ENCODE measurements at places on chromosomes 4 and X.
A peak's percentile ranks its signal among the peaks of the same experiment; 100 is the strongest.

- peak; percentile 3 for DNase-seq
Observed at GRCh38 chrX:47992095-47992380, 11.8 kb downstream of the ZNF182 start.

GRCh38 chr4:70651864-70652506 lies 14.3 kb downstream of the JCHAIN start:
- peak; percentile 55 for DNase-seq

GRCh38 chr4:95507147-95507546 lies 41.6 kb downstream of the UNC5C start:
- DNase-seq = peak; percentile 40

GRCh38 chrX:151688695-151689094 lies 6.6 kb upstream of the PRRG3 start:
- no peak for DNase-seq

GRCh38 chrX:48498374-48498809 lies 10.4 kb upstream of the PORCN start:
- peak; percentile 35 for DNase-seq

- DNase-seq = no peak
Observed at GRCh38 chrX:153585827-153586226, 13.1 kb downstream of the CCNQ start.

DNA sequence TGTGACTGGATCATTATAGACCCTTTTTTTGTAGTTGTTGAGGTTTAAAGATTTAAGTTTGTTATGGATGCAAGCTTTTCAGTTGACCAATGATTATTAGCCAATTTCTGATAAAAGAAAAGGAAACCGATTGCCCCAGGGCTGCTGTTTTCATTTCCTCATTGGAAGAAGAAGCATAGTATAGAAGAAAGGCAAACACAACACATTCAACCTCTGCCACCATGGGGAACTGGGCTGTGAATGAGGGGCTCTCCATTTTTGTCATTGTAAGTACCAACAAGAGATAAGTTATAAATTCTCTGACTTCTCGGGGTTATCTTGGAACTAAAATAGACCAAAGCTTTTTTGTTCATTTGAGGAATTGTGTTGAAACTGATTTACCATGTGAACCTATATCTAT lies at the start of gene CYBB:
Gene CYBB (plus strand): TSS at position 203 of the 400 bp plus-strand sequence. CDS start 19 bp downstream, at position 222.
- DNase-seq = no peak

GRCh38 chr4:99436462-99436861 lies 1.3 kb upstream of the ADH7 start:
- DNase-seq = no peak

DNA sequence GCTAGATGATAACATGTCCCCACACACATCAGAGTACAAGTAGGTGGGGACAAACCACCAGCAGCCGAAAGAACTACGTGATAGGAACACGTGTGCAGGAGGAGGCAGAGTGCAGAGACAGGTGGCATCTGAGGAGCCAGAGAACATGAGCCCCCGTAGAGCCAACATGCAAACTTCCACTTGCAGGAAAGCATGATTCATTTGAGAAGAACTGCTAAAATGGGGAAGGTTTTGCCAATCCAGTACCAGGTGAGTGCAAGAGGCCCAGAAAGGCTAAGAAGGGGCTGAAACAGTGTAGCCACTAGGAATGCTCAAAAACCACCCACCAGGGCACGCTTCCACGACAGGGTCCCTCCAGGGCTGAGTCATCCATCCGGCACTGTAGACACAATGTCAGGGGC lies 149.8 kb upstream of the TENM3 start:
- no peak for DNase-seq

GRCh38 chr4:164888096-164888715 lies 11.2 kb downstream of the APELA start:
- no peak for DNase-seq

- DNase-seq = no peak
Observed at GRCh38 chr4:77232653-77233052, 75.6 kb downstream of the CCNG2 start.

- no peak for DNase-seq
Observed at GRCh38 chrX:143455046-143455445, 62.2 kb downstream of the SPANXN3 start.

DNA sequence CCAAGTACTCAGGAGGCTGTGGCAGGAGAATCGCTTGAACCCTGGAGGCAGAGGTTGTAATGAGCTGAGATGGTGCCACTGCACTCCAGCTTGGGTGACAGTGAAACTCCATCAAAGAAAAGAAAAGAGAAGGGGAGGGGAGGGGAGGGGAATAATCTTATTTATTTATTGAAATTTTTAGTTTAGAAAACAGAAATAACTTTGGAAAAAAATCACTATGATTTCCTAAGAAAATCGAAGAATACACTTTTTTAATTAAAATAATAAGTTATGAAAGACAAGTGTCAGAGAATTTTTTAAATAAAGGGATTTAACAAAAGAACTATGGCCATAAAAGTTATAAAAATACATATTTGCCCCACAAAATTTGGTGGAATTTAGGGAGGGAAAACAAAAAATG lies 836.9 kb upstream of the HS3ST1 start:
- DNase-seq = no peak

DNA sequence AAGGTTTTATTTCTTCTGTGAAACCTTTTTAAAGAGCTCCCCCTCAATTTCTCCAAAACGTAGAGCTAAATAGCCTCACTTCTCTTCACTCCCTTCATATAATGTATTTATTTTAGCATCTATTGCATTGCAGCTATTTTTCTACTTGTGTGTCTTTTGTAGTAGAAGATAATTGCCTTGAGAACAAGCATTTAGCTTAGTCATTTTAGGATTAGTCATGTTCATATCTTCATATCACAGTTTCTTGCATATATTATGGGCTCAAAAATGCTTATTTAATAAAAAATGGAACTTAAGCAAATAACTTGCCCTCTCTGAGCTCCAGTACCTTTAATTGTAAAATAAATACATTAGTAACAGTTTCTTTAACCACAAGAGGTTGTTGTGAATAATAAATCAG lies 72.1 kb upstream of the SPANXC start:
- peak; percentile 33 for DNase-seq

DNA sequence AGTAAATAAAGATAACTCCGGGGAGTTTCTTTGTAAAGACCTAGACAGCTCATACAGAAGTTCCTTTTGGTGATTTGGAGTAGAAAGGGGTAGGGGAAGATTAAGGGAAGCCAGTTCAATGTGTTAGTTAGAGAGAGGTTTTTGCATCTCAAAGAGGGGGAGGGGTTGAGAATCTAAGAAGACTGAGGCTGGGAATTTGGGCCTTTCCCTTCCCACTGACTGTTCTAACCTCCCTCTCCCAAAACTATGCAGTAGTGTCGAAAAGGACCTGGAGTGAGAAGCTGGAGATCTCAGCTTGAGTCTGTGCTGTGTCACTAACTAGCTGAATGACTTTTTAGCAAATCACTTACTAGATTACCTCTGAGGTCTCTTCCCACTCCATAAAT lies 55.7 kb upstream of the CCDC160 start:
- no peak for DNase-seq

DNA sequence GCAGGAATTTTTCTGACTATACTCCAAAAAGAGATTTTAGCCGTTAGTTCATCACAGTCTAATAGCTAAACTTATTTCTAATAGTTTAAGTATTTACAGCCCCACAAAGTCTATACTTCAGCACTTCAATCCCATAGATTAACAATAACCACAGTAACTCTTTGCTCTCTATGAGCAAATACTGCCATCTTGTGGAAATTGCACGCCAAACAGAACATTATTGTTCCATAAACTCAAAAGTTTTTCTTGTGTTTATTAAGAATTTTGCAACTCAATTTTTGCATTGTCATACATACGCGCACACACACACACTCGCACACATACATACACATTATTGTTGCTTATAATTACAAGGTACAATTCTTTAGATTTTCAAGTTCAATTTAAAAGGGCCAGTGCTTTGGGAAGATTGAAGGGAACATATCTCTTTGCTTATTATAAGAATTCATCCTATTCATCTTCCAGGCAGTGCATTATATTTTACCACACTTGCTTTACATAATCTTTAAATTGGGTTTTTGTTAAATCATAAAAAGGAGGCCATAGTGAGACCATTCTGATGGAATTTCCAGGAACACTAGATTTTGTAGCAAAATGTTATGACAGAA lies 63.8 kb upstream of the ATOH1 start:
- peak; percentile 42 for DNase-seq

GRCh38 chr4:187940299-187940698 lies 55.3 kb upstream of the ZFP42 start:
- no peak for DNase-seq

- peak; percentile 6 for DNase-seq
Observed at GRCh38 chr4:14701896-14702295, 300.4 kb upstream of the CPEB2 start.

DNA sequence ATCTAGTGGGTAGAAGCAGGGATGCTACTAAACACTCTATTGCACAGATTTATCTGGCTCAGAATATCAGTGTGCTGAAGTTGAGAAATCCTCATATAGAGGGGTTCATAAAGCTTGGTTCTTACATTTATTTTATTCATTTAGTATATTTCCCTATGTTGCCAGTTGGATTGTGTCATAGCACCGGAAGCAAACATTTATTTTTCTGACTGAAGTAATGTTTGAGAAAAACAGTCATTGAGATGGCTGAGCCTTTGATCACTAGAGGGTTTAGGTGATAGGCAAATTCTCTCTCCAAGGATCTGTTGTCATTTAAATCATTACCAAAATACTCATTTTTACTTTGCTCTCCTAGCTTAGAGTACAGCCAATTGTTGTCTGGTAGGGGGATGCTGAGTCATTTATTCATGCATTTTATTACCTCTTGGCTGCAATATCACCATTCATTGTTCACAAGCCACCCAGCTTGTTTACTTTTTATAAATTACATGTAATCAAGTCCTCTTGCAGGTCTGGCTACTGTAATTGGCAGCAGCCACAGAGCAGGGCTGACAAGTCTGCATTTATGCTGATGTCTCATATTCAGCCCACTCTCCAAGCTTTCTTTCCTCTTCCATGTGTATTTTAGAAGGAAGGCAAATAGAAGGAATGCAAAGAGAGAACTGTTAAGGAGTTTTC lies 15.2 kb downstream of the GAB1 start:
- DNase-seq = no peak

GRCh38 chrX:149799095-149799714 lies 17.5 kb downstream of the MAGEA9 start:
- no peak for DNase-seq

- DNase-seq = peak; percentile 74
Observed at GRCh38 chr4:182922501-182923284, 5.5 kb upstream of the DCTD start.

DNA sequence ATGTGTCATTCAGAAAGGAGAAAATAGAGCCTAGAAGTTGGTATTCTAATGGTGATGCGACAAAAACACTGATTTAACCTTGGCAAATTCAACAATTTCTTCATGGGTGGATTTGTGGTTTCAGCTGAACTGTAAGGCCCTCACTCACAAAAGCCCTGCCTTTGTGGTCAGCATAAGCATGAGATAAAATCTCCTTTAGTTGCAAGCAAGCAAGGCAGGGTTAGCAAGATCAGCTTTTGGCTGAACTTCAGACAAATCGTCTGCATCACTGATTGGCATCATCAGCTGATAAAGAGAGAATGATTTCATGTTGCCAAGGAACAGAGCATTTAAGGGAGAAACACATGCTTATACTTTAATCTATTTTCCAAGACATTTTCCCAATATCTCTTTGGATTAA lies 2582.2 kb downstream of the PCDH7 start:
- DNase-seq = no peak

- no peak for DNase-seq
Observed at GRCh38 chr4:90078440-90078839, 48.8 kb upstream of the CCSER1 start.

DNA sequence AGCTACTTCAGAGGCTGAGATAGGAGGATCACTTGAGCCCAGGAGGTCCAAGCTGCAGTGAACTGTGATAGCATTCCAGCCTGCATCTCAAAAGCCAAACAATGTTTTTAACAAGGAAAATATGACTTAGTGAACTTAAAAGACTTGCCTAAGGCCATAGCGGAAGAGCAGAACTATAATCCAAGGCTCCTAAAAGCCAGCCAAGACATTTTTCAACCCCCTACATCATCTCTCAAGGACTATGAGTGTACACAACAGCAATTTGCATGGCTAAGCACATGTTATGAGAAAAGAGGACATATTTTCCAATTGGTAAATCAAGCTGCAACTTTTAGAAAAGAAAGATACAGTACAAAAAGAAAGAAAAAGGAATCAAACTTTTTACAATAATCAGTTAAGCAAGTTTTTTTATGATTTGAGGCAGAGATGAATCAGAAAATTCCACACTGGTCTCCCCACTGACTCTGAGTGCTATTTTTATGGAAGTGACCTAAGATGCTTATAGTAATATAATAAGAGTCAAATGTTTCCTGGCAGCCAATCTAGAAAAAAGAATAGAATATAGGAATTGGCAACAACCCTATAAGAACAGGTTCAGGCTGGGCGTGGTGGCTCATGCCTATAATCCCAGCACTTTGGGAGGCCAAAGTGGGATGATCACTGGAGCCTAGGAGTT lies 9.8 kb upstream of the ACOT9 start:
- peak; percentile 60 for DNase-seq

GRCh38 chrX:150527108-150527507 lies 41.3 kb upstream of the MTM1 start:
- DNase-seq = no peak

DNA sequence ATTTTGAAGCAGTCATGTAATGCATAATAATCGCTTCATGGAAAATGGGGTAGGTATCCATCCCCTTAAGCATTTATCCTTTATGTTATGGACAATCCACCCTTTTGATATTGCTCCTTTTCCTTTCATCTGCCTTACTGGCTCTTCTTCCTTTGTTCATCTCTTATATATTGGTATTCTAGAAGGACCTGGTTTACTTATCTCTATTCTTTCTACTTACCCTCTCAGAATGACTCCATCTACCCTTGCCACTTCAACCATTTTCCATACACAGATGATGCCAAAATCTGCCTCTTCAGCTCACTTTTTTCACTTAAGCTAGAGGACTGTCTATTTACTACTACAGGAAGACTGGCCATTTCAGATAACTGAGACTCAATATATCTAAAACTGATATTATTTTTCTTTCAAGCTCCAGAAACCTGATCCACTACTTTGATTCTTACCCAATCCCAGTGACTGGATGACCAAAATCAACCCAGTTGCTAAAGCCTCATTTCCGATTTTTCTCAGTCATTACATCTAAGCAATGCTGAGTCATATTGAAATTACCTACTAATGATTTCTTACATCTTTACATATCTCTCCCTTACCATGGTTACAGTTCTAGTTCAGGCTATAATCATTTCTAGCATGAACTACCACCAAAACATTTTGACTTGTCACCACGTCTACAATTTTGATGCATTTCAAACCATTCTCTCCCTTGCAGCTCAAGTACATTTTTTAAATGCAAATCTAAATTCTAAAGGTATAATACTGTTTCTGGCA lies 93.7 kb downstream of the FAAH2 start:
- DNase-seq = no peak

GRCh38 chrX:1529328-1529727 lies 7.7 kb downstream of the P2RY8 start:
- no peak for DNase-seq

GRCh38 chrX:132393485-132393884 lies 95.4 kb downstream of the MBNL3 start:
- no peak for DNase-seq

- DNase-seq = peak; percentile 91
Observed at GRCh38 chr4:1207603-1208265, 35.4 kb upstream of the SPON2 start.
